A549 treated with RU486 at 1 μM for 4 hours (cell line): ENCODE measurements at places on chromosomes 5 and 9. TPM values are rescaled to one million over a fixed set of nuclear protein-coding genes. Genes with fewer than 3 reads are reported as not detected.

BRD3 gene
- 11.4 to 22.7 TPM (median 21.3 TPM) in 5 replicates for total RNA-seq

PDE6A gene
- 0.07 to 0.18 TPM (median 0.12 TPM) in 5 replicates for total RNA-seq

PCDHGA10 gene
- total RNA-seq = not detected in 5 replicates

SLC25A2 gene
- not detected in 5 replicates for total RNA-seq

CDH10 gene
- total RNA-seq = 0.15 to 0.45 TPM (median 0.22 TPM) in 5 replicates

C9orf50 gene
- total RNA-seq = 0.14 TPM in 1 of 5 replicates, not detected in the others

IFNE gene
- 0.86 to 2.3 TPM (median 1.4 TPM) in 5 replicates for total RNA-seq

FAM151B gene
- total RNA-seq = 1.2 to 2.6 TPM (median 1.8 TPM) in 5 replicates

TMOD1 gene
- 2.3 to 3.3 TPM (median 2.6 TPM) in 5 replicates for total RNA-seq

PCDHGA6 gene
- 0.14 to 0.27 TPM (median 0.23 TPM) in 5 replicates for total RNA-seq

SHROOM1 gene
- total RNA-seq = 6.0 to 11.4 TPM (median 9.4 TPM) in 5 replicates

TXNDC15 gene
- 47.3 to 57.7 TPM (median 50.1 TPM) in 5 replicates for total RNA-seq

HTR4 gene
- not detected in 5 replicates for total RNA-seq

GLIPR2 gene
- 7.7 to 10.4 TPM (median 8.7 TPM) in 5 replicates for total RNA-seq

ADRB2 gene
- total RNA-seq = 0.51 to 0.86 TPM (median 0.67 TPM) in 5 replicates

CATSPER3 gene
- 0.19 to 0.67 TPM (median 0.46 TPM) in 5 replicates for total RNA-seq
